MM.1S (cell line): ENCODE measurements at places on chromosomes 7 and 10.

DNA sequence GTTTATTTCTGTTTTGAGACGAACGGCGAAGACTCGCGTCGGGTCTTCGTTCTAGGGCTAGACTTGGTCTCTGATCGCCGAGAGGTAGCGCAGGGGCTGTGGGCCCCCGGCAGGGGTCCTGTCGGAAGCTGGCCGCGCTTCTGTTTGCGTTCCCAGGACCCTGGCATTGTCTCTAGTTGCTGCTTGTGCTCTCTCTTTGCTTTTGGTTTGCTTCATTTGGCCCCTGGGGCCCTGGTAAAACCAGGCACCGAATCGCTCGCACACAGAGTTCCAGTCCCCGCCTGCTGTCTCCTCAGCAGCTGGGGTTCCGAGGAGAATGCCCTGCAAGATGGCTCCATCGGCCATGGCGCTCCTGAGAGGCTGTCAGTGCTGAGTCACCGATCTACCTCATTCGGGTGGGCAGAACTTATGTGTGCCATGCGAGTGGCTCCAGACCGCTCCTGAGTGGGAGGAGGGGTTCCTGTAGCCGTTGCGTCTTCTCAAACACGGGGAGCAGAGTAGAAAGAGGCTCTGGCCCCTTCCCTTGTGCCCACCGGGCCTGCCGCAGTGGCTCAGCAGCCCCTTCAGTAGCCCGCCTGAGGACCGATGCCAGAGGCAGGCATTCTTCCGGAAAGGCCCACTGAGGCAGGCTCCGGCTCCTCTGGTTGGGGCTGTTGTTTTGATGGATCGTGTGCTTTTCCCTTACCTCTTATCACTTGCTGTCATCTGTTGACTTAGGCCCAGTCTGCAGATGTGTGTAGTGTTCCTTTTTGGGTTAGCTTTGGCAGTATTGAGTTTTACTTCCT is 826 bp downstream of the CHPF2 start:
- DNase-seq: peak; percentile 58

- no peak for DNase-seq
Measured at GRCh38 chr7:149790146-149790548, 16.8 kb upstream of the ZNF467 start.

GRCh38 chr7:116741625-116742316 is 69.8 kb downstream of the MET start:
- DNase-seq: no peak

DNA sequence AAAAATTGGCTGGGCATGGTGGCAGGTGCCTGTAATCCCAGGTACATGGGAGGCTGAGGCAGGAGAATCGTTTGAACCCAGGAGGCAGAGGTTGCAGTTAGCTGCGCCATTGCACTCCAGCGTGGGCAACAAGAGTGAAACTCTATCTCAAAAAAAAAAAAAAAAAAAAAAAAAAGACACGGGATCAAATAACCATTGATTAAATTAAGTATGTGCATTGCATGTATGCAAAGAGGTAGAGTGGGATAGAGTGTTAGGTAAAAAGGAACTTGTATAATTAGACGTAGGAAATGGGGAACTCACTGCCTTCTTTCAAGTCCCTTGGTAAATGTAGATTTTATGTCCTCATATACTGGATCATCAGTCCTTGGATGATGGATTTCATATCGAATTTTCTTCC is 13.1 kb downstream of the VCL start:
- DNase-seq: no peak

DNA sequence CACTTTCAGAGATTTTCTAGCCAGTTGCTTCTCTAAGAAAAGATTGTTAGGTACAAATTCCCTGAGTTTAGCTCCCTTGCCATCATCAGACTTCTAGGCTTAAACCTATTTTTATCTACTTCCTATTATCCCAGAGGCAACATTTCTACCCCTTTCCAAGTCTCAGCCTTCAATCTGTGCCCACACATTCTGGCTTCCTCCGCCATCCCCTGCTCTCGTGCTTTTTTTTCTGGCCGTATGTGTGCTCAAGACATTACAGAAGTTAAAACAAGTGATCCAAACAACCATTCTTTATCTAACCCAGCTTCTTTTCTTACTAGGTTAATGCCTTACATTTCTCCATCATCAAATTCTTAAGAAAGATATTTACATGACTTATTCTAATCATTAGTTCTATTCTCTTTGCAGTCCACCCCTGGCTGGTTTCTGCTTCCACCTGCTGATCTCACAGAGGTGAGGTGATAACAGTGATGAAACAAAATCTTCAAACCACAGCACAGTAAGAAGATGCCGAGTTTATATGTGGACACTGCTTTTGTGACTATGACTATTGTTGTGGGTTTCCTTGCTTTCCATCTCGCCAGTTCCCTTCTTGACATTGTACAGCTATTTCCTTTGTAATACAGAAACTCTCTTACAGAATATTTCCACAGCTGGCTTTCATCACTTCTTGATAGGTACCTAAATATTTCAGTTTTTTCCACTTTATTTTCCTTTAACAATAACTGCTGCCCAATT is 18.3 kb upstream of the CDK6 start:
- DNase-seq: peak; percentile 78

GRCh38 chr10:15245530-15245929 is 77.0 kb upstream of the NMT2 start:
- no peak for DNase-seq

DNA sequence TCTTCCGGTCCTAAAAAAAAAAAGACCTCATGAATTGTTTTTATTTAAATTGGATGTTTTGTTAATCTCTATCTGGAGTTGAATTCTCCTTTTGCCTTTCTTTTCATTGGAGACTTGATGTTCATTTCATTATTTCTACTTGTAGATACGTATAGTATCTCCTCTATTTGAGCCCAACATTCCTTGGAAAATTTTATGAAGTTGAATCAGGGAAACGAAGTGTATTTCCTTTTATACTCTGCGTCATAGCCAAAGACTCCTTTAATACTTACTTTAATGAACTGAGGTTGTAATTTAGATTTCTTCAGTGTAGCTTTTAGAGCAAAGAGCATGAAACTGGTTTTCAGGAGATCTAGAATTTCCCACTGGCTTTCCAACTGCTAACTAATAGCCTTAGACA is 132.4 kb downstream of the KIAA1217 start:
- no peak for DNase-seq

DNA sequence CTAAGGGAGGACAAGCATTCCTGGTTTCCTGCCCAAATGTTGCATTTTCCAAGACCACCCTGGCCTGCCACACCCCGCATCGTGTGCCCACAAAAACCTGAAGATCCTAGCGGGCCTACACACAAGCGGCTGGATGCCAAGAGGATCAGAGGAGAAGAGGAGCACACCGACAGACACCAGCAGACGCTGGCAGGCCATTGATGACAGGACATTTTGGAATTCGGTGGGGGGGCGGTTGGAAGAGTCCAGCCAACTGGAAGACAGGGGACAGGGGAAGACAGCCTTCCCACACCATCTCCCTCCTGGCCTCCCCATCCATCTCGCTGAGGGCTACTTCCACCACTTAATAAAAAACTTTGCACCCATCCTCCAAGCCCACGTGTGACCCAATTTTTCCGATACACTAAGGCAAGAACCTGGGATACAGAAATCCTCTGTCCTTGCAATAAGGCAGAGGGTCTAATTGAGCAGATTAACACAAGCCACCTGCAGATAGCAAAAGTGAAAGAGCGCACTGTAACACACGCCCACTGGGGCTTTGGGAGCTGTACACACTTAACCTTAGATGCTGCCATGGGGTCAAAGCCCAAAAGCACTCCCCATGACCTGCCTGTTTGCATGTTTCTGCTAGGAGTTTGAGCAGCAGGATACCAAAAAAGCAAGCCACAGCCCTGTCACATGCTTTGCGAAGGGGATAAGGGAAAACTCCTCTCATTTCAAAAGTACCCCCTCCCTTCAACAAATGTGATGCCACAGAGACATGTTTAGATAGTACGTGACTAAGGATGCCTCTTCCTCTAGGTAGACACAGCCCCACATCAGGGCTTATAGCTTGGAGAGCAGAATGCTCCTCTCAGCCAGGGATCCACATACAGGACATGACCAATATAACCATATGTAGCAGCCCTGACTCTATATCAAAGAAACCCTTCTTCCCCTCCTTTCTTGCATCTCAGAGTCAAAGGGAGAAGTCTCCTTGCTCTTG is 13.4 kb upstream of the SMNDC1 start:
- no peak for DNase-seq

GRCh38 chr7:132453826-132454225 is 122.4 kb downstream of the PLXNA4 start:
- no peak for DNase-seq

GRCh38 chr7:45591101-45591906 is 17.1 kb downstream of the ADCY1 start:
- DNase-seq: no peak

DNA sequence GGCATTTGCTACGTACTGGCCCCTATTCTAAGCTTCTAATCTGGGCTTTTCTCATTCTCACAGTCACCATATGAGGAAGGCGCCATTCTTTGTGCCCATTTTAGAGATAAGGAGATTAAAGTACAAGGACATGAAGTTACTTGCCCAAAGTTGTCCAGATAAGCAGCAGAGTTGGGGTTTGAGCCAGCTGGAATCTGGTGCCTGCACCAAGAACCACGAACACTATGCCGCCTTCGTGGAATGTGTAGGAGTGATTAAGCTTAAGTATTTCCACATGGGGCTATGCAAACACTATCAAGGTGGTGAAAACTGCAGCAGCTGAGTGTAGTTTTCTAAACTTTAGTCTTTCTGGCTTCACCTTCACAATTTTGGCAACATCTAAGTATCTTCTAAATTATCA is 342.7 kb upstream of the ETV1 start:
- no peak for DNase-seq

- DNase-seq: no peak
Measured at GRCh38 chr10:65903620-65904019, 1022.2 kb upstream of the LRRTM3 start.

DNA sequence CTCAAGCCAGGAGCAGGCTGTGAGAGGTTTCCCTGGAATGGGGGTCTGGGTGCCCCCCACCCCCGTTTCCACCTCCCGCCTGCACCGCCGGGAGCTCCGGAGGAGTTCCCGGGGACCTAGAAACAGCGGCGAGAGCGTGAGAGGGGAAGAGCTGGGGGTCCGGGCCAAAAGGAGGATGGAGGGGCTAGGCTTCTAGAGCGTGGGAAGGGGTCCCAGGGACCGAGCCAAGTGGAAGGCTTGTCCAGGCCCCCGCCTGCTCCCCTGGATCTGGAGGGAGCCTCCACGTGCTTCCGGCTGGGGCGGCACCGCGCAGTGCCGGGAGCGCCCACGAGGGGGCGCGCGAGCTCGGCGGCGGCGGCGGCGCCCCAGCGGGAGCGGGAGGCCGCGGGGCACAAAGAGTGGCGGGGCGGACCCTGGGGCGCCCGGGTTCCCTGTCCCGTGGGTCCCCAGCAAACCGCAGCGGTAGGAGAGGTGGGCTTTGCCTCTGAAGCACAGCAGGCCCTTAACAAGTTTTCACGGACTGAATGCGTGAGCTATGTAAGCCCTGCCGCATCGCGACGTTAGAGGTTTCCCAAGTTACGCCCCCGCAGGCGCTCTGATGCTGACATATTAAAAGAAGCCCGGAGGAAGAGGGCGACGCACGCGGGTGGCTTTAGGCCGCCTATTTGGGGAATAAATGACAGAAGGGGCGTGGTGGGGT is 104.4 kb upstream of the LRRC4 start:
- peak; percentile 64 for DNase-seq

GRCh38 chr7:2670720-2671391 is 17.1 kb upstream of the AMZ1 start:
- peak; percentile 58 for DNase-seq

GRCh38 chr7:37540917-37541316 is 92.3 kb upstream of the ELMO1 start:
- no peak for DNase-seq

DNA sequence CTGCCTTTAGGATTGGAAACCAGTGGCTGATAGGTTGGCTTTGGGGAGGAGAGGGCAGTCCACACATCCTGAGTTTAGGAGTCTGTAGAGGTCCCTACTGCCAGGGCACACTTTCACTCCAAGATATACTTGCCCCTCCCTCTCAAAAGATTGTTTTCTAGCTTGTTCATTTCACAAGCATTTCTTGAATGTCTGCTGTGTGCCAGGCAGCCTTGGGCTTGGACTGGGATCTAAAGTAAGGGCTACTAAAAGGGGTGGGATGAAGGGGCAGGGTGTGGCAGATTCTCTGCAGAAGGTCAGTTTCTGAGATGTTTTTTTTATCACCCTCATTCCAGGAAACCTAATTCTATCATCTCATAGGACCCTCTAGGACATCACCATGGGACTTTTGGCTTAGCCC is 272.4 kb downstream of the SKAP2 start:
- no peak for DNase-seq

DNA sequence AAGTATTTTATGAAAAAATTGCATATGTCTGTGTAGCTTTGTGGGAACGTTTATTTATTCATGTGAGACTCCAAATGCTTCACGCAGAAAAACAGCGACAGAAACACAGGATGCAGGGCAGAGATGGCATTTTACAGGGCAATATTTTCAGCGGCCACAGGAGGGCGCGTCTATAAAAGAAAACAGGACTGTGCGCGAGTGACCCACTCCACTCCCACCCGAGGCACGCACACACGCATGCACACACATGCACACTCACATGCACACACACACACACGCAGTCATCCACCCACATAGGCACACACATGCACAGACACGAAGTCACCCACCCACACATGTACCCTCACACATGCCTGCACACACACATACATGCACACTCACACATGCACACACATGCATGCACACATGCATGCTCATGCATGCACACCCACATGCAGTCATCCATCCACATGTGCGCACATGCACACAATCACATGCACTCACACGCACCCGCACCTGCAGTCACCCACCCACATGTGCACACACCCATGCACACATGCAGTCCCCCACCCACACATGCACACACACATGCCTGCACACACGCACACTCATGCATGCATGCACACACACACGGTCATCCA is 96.3 kb downstream of the DNAJB6 start:
- peak; percentile 21 for DNase-seq

GRCh38 chr10:125984865-125985495 is 88.6 kb downstream of the FANK1 start:
- no peak for DNase-seq

GRCh38 chr10:133442967-133443924 is 10.5 kb upstream of the SCART1 start:
- no peak for DNase-seq

- no peak for DNase-seq
Measured at GRCh38 chr7:132291481-132291880, 284.8 kb downstream of the PLXNA4 start.

- DNase-seq: no peak
Measured at GRCh38 chr7:154338701-154339506, 286.7 kb downstream of the DPP6 start.

DNA sequence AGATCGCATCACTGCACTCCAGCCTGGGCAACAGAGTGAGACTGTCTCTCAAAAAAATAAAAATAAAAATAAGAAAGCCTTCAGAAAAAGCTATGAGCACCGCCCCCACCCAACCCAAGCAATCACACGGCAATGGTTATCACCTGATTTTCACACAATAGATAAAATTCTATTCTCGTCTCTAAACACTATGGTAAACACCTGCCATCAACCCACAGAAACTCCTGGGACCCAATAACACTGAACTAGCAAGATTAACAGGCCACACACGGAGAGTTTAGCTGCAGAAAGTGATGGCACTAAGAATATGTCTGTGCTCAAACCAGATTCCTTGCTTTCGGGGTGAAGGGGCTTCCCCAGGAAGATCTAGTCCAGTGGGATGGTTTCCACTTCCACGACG is 173.8 kb downstream of the DIP2C start:
- DNase-seq: peak; percentile 92
